ENCODE measurements at places on chromosomes 1 and 21.

DNA sequence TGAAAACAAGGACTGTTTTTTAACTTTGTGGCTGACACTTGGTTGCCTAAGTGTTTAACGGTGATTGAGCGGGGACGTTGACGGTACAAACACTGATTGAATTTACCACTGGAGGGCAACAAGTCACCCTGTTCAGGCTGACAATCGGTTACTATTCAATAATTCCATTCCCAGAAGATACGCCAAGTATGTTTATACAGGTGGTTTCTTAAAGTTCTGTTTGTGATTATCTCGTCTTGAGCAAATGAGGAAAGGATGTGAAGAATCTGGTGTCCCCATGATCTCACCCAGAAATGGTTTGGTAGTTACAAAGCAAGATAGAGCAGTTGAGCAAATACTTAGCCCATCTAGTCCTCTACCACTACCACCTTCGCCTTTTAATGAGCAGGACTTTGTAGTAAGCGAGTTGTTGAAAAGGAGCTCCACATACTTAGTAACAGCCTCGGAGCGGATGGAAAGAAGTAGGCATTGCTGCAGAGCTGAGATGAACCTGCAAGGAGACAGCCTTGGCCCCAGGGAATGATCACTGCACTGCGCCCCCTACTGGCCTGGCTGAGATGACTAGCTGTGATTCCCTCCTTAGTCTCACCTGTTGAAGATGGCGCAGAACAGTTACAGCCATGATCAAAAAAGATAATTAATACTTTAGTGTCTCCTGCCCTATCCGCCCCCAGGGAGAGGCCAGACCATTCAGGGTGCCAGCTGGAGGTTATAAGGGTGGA, 36.3 kb downstream of the IFNAR1 start:
- peak; percentile 69 for DNase-seq

DNA sequence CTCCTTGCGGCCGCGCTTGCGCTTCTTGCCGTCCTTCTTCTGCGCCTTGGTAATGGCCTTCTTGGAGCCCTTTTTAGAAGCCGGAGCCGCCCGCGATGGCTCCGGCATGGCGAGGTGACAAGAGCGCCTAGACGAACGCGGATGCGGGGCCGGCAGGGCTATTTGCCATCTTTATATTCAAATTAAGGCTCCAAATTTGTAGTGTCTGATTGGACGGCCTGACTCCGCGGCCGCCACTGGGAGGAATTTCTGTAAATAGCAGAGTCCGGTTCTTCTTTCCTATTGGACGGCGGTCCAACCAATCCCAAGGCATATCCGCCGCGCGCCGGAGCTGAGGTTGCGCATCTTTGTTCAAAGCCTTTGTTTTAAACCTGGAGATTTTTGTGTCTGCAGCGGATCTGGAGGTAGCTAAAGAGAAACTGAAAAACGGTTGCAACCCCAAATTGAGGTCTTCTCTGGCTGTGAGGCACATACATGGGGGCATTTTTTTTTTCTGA, 22.6 kb upstream of the RNF187 start:
- DNase-seq = peak; percentile 53

DNA sequence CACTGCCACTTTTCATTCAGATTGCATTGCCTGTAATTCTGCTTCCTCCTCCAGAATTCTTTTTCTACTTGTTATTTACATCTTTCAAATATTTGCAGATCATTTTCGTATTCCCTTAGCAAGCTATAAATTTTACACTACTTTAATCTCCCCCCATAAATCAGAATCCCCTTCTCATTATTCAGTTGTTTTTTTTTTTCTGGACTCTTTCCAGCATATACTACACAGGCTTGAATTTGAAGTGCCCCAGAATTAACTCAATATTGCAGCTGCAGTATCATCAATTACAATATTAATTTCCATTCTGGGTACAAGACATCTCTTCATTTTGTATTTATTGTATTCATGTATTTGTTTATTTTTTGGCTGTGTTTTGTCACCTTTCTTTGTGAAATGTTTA, 1494.3 kb downstream of the AMY1C start:
- DNase-seq = no peak

- peak; percentile 99 for DNase-seq
These were observed 28.4 kb downstream of the JUN start for GRCh38 chr1:58755468-58755872.

- no peak for DNase-seq
These were observed 29.6 kb downstream of the KCNN3 start for GRCh38 chr1:154840269-154841176.

- DNase-seq = peak; percentile 54
These were observed 5.3 kb downstream of the DSCAM start for GRCh38 chr21:40841524-40842196.

- DNase-seq = peak; percentile 83
These were observed 6.9 kb upstream of the ETV3 start for GRCh38 chr1:157145076-157145475.

DNA sequence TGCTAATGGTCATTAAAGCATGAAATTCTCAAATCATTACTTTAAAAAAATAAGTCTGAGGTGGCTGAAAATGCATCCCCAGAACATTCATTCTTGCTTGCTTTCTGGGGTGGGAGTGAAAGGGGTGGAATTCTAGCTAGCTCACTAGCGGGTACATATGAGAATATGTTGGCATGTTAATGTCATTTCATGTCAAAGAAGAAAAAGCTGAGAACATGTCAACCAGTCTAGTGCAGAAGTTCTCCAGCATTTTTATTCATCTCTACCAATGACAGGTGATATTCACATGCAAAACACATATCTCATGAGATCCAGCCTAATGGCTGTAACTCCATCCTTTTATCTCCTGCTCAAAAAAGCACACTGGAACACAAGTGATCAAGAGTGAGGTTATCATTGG, 49.1 kb downstream of the ZNHIT6 start:
- no peak for DNase-seq

GRCh38 chr21:38968887-38969543, 163.3 kb downstream of the ETS2 start:
- no peak for DNase-seq

GRCh38 chr1:86998727-86999126, 84.3 kb downstream of the HS2ST1 start:
- DNase-seq = peak; percentile 70

GRCh38 chr1:15953294-15953771, 22.6 kb downstream of the ZBTB17 start:
- DNase-seq = peak; percentile 23

DNA sequence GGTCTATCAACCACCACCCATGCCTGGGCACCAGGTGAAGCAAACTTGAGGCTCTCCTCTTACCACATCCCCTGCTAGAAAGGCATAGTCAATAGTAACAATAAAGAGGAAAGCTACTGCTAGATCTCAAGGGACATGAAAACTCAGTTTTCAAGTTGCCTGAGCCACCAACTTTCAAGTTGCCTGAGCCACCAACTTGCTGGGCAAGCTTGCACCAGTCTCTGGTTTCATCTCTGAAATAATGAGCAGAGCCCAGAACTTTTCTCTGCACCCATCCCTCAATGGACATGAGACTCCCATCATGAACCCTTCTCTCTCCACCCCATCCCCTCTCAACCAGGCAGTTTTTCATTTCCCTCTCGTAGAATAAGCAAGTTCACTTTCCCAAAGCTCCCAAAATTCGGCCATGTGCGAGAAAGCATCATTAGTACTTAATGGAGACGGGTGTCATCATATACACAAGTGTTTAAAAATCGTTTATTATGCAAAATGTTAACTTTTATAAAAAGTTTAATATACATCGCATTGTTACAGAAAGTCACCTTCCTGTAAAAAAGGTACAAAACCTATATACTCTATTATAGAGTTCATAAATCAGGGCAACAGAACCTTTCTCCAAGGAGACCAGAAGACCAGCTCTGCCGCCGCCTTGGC, 1.7 kb downstream of the ID3 start:
- peak; percentile 23 for DNase-seq

- no peak for DNase-seq
These were observed 28.3 kb upstream of the KCNK2 start for GRCh38 chr1:215054266-215054665.

DNA sequence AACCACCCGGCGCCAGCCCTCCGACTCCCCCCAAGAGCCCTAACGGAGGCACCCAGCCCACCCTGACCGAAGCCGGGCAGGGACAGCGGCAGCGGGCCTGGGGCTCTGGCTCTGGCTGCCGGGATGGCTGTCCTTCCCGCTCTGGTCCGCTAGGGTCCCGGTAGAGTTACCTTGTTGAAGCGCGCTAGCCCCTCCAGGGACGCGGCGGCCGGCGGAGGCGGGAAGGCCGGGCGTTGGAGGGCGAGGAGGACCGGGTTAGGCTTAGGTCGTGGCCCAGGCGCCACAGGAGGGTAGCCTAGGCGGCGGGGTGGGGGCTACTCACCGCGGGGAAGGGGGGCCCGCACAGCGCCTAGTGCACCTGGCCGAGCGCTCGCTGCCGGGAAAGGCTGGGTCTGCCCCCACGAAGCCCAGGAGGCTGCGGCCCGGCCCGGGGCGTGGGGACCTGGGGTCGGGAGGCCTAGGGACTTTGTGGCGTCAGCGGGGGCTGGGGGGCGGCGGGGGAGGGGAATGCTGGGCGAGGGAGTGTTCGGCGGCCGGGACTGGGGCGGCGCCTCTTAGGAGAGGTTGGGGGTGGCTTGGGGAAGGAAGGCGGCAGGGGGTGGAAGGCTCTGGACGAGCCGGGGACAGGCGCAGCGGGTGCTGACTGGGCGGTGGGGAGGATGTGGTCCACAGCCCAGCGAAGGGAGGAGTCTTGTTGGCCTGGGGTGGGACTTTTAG, at the start of gene TRIM17:
Gene TRIM17, minus strand, starts transcription at position 645 of the 717 bp plus-strand sequence. CDS start 1,789 bp downstream, outside the sequence.
- DNase-seq = no peak

DNA sequence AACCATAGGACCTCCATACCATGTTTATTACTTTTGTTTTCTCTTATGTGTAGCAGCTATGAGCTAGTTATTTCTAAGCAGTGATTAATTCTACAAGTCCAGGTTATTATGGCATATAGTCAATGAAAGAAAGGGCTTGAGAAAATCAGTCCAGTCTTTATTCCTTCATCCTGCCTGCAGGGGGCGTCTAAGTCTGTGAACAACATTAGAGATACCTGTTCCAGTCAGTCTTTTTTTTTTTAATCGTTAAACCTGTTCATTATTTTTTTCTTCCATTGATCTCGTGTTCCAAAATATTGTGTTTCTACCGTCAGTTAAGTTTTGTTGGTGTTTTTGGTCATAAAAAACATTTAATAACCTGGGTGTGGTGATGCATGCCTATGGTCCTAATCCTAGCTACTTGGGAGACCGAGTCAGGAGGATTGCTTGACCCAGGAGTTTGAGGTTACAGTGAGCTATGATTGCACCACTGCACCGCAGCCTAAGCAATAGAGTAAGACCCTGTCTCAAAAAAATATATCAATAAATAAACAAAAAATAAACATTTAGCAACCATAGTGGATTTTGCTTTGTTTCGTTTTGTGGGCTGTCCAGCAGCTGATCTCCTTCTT, 29.4 kb upstream of the CD2 start:
- DNase-seq = peak; percentile 66

DNA sequence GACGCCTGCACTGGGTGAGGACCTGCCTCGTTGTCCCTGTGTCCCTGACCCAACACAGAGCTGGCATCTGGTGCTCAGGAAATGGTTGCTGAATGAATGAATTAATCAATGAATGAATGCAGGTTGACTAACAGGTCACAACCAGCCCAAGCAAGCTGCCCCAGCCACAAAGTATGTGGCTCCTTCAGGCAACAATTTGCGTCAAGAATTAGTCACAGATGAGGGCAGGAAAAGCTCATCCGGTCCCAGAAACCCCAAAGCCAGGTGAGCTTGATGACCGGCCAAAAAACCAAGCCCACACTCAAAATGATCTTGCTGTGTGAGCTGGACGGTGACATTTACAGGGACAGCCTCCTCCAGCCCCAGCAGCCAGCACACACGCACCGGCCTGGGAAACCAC, 40.6 kb upstream of the GPR153 start:
- DNase-seq = peak; percentile 96

DNA sequence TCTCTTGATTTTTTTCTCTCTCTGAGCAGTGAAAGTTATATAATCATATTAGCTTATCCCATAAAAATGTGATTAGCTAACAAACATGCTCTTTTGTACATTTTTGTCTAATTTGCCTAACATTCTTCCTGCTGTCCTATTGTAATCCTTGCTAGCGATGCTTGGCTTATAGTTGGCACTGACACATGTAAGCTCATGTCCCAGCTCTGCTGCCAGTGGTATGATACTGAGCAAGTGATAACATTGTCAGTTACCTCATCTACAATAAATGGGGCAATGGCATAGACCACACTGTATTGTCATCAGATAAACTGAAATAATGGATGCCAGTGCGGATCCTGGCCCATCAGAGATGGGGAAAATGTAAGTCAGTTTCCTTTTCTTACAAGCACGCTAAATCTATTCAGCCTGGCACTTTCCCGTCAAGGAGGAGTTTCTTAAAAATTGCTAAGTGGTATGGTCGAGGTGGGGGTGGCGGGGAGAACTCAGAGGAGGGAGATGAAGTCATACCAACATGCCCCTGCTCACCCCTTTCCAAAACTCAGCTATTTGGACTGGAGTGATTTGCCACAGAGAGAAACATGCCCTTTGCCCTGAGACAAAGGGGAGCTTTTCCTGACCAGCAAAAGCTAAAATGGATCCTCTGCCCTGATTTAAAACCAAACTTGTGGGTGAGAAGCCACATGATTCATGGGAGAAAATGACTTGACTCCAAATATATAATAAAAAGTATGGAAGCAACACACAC, 1.3 kb downstream of the FYB2 start:
- peak; percentile 23 for DNase-seq

- peak; percentile 81 for DNase-seq
These were observed 60.1 kb upstream of the GCLM start for GRCh38 chr1:93969371-93969770.

DNA sequence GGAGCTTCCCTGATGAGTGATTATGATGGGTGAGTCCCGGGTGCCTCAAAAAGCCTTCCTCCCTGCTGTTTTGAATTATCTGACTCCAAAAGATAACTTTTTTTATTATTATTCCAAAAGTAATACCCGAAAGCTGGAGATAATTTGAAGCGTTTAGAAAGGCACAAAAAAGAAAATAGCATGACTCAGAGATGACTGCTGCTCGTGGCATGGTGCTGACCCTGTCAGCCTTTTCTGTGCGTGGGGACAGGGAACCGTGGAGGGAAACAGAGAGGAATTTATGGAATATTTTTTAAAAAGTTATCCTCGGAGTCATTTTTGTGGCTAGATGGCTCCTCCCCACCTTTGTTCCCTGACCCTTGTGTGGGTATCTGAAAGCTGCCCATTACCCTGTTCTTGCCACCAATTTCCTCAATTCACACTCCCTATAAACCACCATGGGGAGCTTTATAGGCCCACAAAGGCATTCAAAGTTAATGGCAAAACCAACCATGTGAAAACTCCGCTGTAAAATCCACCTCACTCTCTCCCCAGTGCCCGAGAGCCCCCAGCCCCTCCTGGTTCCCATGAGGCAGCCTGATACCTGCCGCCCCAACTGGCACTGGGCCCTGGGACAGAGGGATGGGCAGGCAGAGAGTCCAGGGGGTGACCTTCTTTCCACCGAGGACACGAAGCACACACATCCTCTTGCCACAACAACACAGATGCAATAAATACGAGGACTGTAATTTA, 37.5 kb downstream of the IGSF21 start:
- DNase-seq = no peak

GRCh38 chr1:155322571-155322952, 1.9 kb downstream of the RUSC1 start:
- DNase-seq = no peak

- DNase-seq = no peak
These were observed 31.9 kb downstream of the PDC start for GRCh38 chr1:186429017-186429416.

All from bronchial epithelial cell (primary cell).